ENCODE measurements at places on chromosomes 16 and 17.

- no peak for DNase-seq
Measured at GRCh38 chr16:55297910-55298479, 26.0 kb upstream of the IRX6 start.

DNA sequence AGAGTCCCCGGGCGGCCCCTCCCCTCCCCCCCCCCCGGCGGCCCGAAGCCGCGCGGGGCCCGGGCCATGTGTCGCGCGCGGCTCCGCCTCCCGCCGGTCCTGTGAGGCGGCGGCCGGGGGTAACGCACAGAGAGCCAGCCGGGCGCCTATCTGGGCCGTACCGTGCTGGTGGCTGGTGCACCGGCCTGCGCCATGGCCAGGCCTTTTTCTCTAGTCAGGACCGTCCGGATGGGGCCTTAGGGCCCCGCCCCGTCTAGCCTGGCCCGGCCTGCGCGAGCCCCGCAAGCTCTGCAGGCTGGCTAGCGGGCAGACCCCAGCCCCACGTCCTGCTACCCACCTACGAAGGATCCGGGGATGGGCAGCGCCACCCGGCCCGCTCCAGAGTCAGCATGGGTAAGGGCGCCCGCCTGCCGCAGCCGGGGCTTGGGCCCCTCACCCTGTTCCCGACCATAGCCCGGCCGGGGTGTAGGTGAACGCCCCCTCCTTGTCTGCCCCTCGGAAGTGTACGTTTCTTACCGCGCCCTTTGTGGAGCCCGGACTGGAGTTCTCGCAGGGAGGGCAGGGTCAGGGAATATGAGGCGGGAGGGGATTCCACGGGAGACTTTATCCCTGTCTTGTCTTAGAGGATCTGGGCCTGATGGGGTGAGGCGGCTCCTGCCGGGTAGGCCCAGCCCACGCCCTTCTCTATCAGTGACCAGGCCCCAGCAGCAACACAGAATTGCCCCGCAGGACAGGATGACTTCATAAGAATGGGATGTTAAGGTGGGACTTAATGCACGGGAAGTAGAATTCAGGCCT lies at the start of gene CENPT:
CENPT (minus strand) TSS at position 630 of the 798 bp plus-strand sequence. CDS start 13,834 bp downstream, outside the sequence.
- no peak for DNase-seq

DNA sequence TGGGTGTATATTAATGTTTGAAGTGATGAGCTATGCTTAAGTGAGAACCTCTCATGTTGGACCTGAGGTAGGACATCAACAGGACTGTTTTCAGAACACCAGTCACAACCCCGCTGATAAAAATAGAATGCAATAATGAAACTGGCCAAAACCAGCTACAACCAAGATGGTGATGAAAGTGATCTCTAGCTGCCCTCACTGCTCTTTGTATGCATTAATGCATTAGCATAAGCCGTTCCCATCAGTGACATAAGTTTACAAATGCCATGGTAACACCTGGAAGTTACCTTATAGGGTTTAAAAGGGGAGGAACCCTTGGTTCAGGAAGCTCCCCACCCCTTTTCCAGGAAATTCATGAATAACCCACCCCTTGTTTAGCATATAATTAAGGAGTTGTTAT lies 672.5 kb upstream of the EEF2KMT start:
- DNase-seq: no peak

- no peak for DNase-seq
Measured at GRCh38 chr16:75301804-75302203, 50.4 kb upstream of the BCAR1 start.

GRCh38 chr17:40726919-40727318 lies 23.4 kb upstream of the KRT24 start:
- DNase-seq: no peak

- no peak for DNase-seq
Measured at GRCh38 chr17:77786740-77787505, 171.6 kb upstream of the TNRC6C start.

DNA sequence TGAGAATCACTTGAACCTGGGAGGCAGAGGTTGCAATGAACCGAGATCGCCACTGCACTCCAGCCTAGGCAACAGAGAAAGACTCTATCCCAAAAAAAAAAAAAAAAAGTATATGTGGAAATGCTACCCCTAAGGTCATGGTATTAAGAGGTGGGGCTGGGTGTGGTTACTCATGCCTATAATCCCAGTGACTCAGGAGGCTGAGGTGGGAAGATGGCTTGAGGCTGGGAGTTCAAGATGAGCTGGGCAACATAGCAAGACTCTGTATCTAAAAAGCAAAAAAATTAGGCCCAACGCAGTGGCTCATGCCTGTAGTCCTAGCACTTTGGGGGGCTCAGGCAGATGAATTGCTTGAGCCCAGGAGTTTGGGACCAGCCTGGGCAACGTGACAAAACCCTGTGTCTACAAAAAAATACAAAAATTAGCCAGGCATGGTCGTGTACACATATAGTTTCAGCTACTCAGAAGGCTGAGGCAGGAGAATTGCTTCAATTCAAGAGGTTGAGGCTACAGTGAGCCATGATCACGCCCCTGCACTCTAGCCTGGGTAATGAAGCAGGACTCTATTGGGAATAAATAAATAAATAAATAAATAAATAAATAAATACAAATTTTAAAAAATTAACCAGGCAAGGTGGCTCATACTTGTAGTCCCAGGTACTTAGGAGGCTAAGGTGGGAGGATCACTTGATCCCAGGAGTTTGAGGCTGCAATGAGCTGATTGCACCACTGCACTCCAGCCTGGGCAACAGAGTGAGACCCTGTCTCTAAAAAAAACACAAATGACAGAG lies 32.3 kb upstream of the NUFIP2 start:
- DNase-seq: no peak

- no peak for DNase-seq
Measured at GRCh38 chr17:6231886-6232731, 161.9 kb downstream of the WSCD1 start.

DNA sequence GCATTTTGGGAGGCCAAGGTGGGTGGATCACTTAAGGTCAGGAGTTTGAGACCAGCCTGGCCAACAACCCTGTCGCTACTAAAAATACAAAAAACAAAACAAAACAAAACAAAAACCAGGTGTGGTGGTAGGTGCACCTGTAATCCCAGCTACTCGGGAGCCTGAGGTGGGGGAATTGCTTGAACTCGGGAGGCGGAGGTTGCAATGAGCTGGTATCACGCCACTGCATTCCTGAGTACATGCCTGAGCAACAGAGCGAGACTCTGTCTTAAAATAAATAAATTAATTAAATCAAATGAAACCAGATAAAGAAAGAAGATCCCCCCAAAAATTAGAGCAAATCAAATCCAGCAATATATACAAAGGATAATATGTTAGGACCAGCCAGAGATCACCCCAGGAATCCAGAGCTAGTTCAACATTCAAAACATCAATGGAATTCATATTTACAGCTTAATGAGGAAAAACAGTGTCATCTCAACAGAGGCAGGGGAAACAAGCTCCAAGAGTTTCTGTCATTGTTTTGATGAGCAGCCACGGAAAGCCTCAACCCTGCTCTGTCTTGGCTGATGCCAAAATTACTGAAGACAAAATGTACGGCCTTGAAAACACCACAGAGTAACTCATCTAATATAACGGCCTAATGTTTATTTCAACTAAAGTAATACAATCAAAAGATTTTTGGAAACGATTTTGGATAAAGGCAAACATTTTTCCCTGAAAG lies 3.7 kb downstream of the PEMT start:
- no peak for DNase-seq

All from hypothalamus (tissue), 51 donors.